ENCODE measurements at places on chromosomes 1 and 21.
A peak's percentile ranks its signal among the peaks of the same experiment; 100 is the strongest.

DNA sequence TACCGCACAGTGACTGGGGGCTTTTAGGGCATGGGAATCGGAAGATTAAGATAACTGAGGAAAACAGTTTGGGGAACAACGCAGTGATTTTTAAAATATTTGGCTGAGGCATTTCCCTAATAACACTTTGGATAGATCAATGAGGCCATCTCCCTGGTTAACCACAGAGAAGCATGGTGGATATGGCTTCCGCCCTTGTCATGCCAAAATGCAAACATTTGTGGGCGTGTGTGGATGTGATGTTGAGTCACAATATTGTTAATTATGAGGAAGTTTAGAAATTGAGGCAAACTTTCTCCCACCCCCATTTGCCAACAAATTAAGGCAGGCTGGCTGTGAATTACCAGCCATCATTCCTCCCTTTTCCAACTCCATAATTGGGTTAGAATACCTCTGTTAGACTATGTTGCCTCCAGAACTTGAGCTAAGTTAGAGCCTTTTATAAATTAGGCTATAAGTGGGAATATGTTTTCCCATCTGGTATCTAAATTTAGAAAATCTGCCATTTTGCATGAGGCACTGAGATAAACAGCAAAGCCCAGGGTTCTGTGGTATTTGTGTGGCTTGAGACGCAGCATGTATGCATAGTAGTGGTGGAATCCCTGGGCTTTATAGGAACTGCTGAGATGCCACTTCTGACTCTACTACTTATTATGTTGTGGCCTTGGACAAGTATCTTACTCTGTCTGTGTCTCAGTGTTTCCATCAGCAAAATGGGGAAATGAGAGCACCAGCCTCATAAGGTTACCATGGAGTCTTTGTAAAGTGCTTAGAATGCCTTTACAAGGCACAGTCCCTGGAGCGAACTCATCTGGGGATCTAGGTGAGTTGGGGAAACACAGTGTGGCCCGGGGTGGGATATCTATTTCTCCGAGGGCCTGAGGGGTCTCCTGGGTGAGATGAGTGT, 154.6 kb downstream of the C1orf94 start:
- DNase-seq, result no peak

- DNase-seq, result peak; percentile 71
Measured at GRCh38 chr1:245156041-245156735, 1.4 kb downstream of the KIF26B start.

GRCh38 chr1:39346872-39347271, 142.4 kb downstream of the MACF1 start:
- DNase-seq, result no peak

- DNase-seq, result no peak
Measured at GRCh38 chr1:220703305-220703704, 13.1 kb downstream of the C1orf115 start.

DNA sequence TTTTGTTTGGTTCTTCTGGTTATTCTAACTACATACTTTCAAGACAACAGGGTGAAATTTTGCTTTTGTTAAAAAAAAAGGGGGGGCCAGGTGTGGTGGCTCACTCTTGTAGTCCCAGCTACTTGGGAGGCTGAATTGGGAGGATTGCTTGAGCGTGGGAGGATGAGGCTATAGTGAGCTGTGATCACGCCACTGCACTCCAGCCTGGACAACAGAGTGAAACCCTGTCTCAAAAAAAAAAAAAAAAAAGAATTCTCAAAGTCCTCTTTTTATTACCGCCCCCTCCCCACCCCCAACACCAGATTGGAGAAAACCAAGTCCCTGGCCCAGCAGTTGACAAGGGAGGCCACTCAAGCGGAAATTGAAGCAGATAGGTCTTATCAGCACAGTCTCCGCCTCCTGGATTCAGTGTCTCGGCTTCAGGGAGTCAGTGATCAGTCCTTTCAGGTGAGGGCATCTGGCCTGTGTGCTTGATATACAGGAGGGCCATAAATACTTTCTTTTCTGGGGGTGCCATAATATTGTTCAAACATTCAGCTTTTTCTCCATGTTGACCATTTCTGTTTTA, 50.2 kb downstream of the LAMC2 start:
- DNase-seq, result no peak

DNA sequence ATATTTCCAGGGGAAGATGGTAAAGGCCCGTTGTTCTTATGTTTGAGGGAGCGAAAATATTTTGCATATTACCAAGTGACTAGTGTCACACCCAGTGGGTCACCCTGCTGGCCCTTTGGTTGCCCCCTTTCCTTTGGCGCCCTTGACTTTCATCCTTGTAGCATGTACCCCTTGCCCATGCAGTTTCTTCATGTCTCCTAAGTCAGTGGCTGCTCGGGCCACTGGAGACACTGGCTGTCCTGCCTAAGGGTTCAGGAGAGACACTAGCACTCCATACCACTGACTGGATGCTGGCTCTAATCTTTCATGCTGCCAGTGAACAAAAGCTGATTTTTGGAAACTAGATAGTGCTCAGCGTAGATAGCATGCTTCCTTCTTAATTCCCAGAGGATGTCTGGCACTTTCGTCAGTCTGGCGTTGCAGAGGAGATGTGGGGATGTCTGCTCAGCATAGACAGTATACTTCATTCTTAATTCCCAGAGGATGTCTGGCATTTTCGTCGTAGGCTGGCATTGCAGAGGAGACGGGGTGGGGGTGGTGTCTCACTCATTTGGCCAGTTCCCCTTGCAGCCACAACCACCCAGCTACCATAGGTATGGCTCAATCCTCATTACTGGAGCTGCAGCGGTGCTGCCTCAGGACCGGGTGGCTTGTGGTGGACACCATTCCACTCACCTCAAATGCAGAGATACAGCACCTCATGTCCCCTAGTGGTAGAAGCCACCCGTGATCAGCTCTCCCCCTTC, 770.9 kb upstream of the TPTE start:
- DNase-seq, result no peak

DNA sequence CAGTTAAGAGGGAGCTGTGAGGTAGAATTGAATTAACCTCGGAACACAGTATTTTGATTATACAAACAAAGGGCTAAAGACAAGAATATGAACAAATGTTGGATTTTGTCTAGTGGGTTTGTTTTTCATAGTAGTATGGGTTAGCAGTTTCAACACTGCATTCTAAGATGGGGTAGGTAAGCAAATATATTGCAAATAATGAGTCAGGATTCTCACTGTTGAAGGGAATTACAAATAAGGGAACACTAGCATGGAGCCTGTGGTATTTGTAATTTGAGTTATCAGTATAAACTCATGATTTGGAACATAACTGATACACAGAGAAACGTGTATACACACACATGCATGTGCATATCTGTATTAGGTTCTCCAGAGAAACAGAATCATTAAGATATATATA, 44.5 kb downstream of the CD55 start:
- DNase-seq, result no peak

DNA sequence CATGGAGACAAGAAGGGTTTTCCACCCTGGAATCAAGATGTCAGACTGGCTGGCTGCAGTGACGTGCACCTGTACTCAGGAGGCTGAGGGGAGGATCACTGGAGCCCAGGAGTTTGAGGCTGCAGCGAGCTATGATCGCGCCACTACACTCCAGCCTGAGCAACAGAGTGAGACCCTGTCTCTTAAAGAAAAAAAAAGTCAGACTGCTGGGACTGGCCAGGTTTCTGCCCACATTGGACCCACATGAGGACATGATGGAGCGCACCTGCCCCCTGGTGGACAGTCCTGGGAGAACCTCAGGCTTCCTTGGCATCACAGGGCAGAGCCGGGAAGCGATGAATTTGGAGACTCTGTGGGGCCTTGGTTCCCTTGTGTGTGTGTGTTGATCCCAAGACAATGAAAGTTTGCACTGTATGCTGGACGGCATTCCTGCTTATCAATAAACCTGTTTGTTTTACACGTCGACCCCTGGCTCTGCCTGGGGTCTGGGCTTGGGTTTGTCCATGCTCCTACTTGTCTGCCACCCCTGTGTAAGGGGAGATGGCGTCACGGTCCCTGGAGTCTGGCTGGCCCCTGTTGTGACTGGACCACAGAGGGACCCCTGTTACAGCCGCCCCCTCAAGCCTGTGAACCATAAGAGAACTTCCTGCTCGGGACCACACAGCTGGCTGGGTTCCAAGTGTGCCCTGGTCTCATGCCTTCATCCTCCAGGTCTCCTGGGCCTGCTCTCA, 20.9 kb upstream of the VPS13D start:
- peak; percentile 63 for DNase-seq

- DNase-seq, result no peak
Measured at GRCh38 chr1:10745886-10746455, 50.5 kb downstream of the CASZ1 start.

GRCh38 chr1:246012341-246012740, 494.7 kb downstream of the SMYD3 start:
- peak; percentile 36 for DNase-seq

GRCh38 chr1:45682942-45683341, 3.4 kb downstream of the GPBP1L1 start:
- no peak for DNase-seq

DNA sequence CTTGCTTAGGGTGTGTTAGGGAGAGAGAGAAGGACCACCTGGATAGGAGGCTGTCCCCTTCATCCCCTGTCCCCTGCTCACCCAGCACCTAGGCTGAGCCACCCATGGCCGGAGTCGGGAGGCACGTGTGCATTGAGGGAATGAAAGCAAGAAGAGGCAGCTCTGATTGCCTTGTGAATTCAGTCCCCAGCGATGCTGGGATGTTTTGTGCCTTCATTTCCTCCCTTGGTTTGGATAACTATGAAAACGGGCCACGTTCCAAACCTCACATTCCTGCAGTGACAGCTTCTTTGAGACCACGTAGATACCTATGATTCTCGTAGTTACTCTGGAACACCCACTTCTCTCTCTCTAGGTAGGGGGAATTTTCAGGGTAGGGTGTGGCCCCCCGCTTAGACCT, 67.1 kb downstream of the MAN1C1 start:
- no peak for DNase-seq

DNA sequence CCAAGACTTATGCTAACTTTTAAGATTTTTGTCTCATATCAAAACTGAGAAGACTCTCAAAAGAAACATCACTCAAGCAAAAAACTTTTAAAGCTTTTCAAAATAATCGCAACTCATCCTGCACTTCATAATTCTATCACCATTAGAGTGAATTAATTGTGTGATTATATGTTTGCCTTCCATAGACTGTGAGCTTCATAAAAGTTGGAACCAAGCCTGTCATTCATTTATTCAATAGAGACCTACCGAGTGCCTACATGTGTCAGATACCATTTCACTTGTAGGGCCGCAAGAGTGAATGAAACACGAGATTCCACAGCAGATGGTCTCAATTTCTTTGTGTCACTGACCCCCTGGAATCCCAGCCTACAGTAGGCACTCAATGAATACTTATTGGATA, 106.4 kb downstream of the RHOU start:
- no peak for DNase-seq

DNA sequence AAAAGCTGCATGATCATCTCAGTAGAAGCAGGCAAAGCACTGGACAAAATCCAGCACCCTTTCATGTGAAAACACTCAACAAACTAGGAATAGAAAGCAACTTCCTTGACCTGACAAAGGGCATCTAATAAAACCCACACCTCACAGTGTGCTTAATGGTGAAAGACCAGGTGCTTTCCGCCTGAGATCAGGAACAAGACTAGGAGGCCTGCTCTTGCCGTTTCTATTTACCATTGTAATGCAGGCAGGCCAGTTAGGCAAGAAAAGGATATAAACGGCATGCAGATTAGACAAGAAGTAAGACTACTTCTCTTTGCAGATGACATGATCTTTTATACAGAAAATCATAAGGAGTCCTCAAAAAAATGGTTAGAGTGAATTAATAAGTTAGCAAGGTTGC, 37.2 kb downstream of the SLC37A1 start:
- no peak for DNase-seq

DNA sequence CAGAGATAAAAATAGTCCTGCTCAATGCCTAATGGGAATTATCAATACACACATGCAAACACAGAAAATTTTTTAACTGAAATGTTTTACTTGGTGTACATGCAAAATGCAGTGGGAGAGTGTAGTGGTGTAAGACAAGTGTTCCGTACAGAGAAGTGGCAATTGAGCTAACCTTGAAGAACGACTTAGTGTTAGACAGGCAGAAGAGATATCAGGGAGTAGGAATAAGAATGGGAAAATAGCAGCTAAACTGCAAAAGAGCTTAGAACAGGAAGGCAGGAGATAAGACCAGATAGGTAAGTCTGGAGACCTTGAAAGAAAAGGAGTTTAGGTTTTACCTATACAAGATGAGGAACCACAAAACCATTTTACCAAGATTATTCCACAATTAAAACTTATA, 9.0 kb downstream of the USP24 start:
- DNase-seq, result no peak

DNA sequence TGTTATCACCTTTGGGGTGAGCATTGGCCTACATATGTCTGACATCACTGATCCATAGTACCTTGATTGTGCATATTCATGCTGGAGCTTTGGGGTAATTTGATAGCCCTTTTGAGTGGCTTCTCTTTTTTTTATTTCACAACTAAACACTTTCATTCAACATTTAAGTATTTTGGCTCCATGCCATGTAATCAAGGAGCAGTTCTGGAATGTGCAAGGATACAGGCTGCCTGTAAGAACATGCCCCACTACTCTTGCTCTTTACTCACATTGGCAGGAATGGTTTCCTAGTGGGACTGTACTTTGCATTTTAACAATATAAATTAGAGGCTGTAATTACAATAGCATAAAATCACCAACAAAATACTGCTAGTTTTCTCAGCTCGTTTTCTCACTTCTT, 300.7 kb upstream of the SPAG17 start:
- DNase-seq, result no peak

DNA sequence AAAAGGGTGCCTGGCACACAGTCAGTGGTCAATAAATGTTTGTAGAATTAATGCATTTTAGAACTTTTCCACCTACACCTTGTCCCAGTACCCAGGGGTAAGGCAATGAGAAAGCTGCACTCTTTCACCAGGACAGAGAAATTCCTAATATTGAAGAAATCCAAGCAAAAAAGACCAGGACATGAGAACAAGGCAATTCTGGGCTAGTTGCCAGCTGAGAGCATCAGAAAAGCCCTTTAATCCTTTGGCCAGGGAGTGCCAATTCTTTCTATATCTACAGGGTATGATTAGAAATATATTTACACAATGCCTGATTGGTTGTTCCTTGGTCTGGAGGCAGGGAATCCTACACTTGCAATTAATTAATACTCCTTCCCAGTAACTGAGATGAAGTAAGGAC, 492.4 kb upstream of the NFIA start:
- DNase-seq, result no peak

GRCh38 chr1:222892137-222892769, 77.4 kb downstream of the DISP1 start:
- DNase-seq, result no peak

DNA sequence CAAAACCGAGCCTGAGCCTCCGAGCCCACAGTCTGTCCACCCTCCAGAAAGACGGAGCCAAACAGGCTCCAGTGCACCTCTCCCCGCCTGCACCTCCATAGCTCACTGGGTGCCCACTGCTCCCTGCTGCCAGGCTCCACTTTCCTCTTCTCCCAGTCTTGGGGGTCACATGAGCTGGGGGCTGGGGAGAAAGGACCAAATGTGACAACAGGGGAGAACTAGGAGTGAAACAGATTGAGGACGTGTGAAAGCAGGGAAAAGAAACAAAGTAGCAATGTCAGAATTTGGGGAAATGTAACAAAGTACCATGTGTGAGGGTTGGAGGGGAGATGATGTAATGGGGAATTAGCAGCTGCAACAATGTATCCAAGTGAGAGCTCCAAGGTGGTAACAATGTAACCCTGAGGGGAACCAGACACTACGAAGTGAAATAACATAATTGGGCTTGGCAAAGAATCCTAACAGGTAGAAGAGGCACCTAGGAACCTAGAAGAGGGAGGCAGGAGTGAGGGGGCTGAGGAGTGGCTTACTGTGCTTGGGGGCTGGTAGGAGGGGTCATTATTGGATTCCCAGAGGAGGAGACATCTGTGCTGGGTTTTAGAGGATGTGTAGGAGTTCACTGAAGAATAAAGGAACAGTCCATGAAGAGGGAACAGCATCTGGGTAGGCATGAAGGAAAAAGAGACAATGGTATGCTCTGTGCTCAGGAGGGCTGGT, 12.5 kb downstream of the SDC3 start:
- peak; percentile 61 for DNase-seq

Data from inflammatory macrophage treated with lipopolysaccharide for 4 hours (primary cell).